Progenitor cell of endocrine pancreas (in vitro differentiated cells): ENCODE measurements at places on chromosomes 7 and 10.

GRCh38 chr10:128855618-128856428 is 611.2 kb upstream of the MGMT start:
- DNase-seq = no peak

- peak; percentile 45 for DNase-seq
Observed at GRCh38 chr7:130732980-130733930, 752 bp downstream of the KLF14 start.

GRCh38 chr7:156881679-156882078 is 11.3 kb downstream of the LMBR1 start:
- DNase-seq = no peak

- DNase-seq = no peak
Observed at GRCh38 chr7:144869082-144869481, 33.2 kb upstream of the TPK1 start.

DNA sequence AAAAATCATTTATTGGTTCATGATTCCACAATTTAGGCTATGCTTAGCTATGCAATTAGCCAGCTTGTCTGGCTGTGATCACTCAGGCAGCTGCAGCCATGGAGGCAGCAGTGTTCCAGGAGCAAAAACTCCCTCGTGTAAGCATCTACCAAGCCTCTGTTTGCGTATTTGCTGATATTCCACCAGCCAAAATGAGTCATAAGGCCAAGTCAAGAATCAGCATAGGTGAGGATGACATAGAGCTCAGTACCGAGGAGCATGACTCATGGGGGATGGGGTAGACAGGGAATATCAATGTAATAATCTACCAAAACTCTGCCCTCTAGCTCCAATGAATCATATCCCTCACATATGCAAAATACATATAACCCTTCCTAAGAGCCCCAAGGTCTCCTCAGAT is 63.3 kb downstream of the IMMP2L start:
- no peak for DNase-seq

DNA sequence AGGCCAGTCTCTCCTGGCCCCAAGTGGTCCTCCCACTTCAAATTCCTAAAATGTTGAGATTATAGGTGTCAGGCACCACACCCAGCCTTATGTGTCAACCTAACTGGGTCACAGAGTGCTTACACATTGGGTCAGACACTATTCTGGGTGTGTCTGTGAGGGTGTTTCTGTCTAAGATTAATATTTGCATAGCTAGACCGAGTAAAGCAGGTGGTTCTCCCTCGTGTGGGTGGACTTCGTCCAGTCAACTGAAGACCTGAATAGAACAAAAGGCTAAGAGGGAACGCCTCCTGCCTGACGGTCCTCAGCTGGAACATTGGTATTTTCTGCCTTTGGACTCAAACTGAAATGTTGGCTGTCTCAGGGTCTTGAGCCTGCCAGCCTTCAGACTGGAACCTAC is 11.5 kb downstream of the PPIF start:
- DNase-seq = no peak

GRCh38 chr10:74949034-74949832 is 122.8 kb downstream of the KAT6B start:
- DNase-seq = no peak

GRCh38 chr10:80512031-80512526 is 25.6 kb upstream of the SH2D4B start:
- no peak for DNase-seq

GRCh38 chr7:94739180-94739579 is 83.2 kb upstream of the SGCE start:
- DNase-seq = no peak

GRCh38 chr7:16392990-16393523 is 28.3 kb downstream of the CRPPA start:
- DNase-seq = no peak

GRCh38 chr7:24877790-24878311 is 102.1 kb downstream of the OSBPL3 start:
- DNase-seq = no peak

DNA sequence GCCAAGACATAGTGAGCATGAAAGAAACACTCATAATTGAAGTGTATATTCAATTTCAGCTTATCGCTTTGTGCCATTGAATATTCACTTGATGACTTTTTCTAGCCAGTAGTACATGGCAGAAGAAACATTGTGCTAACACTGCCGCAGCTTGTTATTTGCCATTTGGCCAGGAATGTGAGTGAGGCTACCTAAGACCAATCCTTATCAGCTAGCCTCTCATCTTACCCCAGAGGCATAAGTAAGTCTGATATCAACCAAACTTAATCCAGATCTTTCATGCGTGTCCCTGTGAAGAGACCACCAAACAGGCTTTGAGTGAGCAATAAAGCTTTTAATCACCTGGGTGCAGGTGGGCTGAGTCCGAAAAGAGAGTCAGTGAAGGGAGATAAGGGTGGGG is 586.0 kb upstream of the MBL2 start:
- no peak for DNase-seq

- DNase-seq = no peak
Observed at GRCh38 chr7:156889089-156889488, 3.9 kb downstream of the LMBR1 start.

GRCh38 chr7:1239803-1240516 is 7.3 kb downstream of the UNCX start:
- DNase-seq = no peak

GRCh38 chr7:131106681-131107336 is 220.9 kb upstream of the MKLN1 start:
- no peak for DNase-seq

GRCh38 chr10:72889391-72889831 is 4.1 kb upstream of the OIT3 start:
- no peak for DNase-seq

DNA sequence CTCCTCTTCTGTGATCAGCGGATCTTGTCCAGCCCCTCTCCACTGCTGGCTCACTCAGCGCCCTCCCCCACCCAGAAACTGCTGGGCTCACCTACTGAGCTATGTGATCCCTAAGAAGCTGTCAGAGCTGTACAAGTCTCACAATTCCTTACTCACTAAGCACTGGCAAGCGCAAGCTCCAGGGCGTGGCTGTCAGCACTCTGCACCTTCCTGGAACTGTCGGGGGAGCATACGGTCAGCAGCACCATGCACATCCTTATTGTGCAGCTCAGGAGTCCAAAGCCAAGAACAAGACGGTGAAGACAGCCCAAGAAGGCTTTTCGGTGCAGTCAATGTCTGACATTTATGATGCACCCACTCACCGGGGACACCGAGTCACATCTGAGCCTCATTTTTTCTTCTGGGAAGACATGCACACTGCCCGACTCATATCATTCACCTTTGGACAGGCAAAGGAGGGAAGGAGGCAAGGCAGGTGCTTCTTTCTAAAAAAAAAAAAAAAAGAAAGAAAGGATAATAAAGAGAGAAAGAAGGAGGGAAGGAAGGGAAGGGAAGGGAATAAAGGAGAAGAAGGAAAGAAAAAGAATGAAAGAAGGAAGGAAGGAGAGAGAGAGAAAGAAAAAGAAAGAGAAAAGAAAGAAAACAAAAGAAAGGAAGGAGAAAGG is 56.3 kb downstream of the ASB13 start:
- no peak for DNase-seq

- DNase-seq = no peak
Observed at GRCh38 chr7:111763221-111763801, 201.0 kb upstream of the IMMP2L start.

GRCh38 chr7:131027287-131027773 is 293.3 kb upstream of the KLF14 start:
- DNase-seq = no peak

DNA sequence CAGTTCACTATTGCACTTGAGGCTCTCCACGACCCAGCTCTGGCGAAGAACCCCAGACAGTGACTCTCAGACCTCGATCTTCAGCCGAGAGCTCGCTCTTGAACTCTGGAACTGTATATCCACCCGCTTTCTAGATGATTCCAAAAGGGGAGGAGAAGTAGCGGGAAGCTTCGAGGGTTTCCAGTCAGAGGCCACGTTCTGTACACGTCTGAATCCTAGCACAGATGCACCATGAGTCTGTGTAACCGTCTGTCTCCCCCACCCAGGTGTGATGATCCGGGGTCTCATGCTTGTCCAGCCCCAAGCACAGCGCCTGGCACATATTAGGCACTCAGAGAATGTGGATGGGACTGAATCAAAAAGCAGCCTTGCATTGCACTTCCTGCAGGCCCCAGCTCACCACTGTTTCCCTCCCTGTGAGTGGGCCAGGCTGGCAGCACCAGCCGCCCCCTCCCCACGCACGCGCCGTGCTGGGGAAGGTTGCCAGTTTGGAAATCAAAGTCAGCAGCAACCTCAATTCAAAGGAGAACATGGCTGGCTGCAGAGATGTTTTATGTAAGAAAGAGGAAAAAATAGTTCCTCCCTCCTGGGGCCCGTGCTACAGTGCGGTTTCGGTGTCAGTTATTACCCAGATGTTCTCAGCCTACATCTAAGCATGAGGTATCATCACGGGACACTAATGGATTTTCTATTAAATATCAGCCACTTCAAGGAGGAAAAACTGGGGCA is 5.7 kb downstream of the GRID2IP start:
- DNase-seq = no peak

GRCh38 chr10:71660313-71660712 is 59.3 kb downstream of the C10orf105 start:
- DNase-seq = no peak

DNA sequence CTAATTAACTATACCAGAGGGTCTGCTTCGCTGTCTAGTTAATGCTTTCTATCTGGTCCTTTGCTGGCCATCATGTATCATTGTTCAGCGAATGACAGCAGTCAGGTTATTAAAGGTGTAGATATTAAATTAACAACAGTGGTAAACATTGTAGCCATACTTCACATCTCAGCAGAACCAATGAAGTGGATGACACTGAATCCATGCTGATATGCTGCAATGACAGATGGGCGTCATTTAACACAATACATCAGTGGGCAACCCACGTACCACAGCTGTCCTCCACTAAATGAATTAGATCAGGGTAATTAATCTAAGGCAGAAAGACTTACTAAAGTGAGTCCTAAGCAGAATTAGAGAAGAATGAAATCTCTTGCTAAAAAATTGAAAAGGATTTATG is 767.2 kb downstream of the NXPH1 start:
- no peak for DNase-seq

DNA sequence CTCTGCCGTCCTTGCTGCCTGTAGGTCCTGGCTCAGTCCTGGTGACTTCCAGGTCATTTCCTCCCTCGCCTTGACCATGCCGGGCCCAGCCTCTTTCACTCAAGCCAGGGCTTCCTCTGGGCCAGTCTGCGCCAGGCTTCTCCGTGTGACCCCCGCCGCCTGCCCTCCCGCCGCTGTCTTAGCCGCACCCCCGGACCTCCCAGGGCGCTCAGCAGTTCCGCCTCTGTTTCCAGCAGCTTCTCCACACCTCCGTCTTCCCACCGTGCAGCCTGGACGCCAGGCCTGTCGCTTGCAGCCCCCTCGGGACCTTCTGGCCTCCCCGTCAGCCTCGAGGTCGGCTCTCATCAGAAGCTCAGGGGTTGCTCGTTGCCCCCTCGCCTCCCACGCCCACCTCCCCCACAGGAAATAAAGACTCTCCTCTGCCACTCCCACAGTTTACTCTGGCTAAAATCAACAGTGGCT is 123.0 kb upstream of the FZD8 start:
- peak; percentile 22 for DNase-seq

DNA sequence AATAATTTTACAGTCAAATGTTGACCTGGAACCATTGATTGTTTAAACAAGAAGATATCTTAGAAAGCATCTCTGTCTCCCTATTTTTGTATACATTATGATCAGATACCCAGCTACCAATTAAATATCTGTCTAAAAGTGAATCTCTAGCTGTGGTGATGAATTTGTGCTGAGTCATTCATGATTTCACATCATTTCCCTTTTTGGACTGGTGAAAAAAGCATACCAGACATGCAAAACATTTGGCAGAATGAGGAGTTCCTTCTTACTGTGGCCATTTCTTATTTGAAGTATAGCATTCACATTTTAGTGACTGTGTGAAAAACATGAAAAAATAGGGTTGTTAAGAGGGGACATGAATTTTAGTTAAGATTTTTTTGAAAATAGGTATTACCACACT is 98.0 kb upstream of the GATA3 start:
- no peak for DNase-seq

- DNase-seq = peak; percentile 27
Observed at GRCh38 chr7:116953372-116953905, at the start of gene ST7. Gene ST7 (plus strand): TSS chr7:116953501. CDS start chr7:116953541, 40 bp downstream.

GRCh38 chr10:106487726-106488125 is 676.8 kb downstream of the SORCS1 start:
- no peak for DNase-seq

DNA sequence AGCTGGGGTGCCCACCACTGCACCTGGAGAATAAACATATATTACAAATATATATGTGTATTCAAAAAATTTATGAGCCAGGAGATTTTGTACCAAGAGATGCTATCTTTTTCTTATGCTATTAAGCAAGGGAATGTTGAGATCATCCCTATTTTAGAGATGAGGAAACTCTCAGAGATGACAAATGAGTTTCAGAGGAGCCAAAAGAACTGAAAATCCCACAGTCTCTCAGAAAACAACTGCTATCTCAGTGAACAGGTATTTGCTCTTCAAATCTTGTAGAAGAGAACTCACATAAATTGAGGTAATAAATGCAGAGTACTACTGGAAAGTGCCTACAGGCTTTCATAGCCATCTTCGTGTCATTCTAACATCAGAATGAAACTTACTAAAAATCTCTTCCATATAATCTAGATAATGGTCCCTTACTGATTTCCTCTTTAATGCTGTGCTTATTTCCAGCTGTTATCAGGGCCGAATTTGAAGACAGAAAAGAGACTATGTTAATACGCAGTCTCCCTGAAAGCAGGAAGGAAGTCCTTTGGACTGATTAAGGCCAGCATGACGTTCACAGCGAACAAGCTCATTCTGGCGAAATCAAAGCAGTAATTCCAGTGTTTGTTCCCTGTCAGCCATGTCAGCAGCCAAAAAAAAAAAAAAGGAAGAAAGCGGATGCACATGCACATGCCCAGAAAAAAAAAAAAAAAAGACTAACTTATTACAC is 29.4 kb upstream of the ANAPC16 start:
- DNase-seq = no peak

DNA sequence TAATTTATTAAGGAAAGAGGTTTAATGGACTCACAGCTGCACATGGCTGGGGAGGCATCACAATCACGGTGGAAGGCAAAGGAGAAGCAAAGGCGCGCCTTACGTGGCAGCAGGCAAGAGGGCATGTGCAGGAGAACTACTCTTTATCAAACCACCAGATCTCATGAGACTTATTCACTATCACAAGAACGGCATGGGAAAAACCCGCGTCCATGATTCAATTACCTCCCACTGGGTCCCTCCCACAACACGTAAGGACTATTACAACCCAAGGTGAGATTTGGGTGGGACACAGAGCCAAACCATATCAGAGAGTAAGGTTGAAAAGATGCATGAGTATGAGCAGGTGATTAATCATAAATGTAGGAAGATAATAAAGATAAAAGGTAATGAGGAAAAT is 3.2 kb upstream of the JCAD start:
- DNase-seq = no peak
